ENCODE measurements at places on chromosomes 2 and 18.

DNA sequence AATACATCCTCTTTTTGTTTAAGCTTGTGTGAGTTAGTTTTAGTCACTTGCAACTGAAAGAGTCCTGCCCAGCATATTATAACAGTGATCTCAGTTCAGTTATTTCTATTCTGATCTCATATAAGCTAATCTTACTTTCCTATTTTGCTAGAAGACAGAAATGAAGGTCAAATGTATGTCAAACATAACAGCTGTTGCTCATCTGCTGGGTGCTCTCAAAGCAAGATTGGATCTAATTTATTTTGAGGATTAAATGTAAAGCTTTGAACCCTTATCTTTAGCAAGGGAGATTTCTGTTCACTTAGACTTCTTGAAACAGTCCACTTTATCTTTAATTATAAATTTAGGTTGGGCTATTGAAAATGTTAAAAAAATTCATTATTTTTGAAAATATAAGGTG lies 31.2 kb downstream of the CRYGD start:
- no peak for DNase-seq

DNA sequence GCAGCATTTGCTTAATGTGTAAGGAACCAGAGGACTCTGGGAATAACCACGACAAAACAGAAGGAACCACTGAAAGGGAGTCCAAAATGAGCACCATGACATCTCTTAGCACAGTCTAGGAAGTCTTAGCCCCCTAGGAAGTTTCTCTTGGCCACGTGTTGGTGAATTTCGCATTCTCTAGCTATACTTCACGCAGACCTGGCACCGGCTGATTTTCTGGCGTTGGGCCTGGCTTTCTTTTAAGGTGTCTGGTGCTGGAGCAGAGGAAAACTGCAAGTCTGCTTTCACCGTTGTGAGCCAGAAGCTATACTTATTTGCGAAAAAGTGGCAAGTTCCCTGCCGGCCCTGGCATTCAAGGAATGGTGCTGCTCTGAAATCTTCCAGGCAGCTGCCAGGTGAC lies 156.9 kb downstream of the COL4A4 start:
- DNase-seq = no peak

DNA sequence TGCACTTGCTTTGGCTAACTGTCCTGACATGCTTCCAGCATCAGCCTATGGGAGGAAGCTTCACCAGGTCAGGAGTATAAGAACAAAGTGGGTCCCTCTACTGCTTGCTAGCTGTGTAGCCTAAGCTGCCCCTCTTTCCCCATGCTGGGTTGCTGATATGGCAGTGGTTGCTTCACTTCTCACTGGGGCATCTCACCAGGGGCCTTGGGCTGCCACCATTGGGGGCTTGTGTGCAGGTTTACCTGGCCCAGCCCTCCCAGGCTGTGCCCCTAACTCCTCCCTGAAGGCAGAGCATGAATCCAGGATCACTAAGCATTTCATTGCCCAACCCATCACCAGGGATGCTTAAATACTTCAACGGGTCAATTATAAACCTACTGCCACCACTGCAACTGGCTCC lies 817.1 kb upstream of the TMEFF2 start:
- DNase-seq = no peak

DNA sequence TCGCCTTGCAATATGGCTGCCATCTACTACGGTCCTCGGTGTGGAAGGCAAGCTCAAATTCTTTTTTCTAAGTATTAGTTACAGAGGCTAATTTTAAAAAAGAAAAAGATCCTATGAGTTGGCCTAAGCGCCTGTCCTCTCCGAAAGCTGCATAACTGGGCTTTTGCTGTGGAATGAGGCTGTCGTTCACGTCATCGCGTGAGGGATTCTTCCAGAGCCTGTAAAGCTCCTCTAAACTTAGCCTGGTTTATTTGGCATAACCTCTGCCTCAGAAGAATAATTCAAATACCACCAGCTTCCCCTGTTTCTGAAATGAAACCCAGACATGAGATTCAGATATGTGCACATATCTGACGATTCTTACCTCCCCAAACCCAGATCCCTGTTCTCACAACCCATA lies 187.4 kb downstream of the DNER start:
- DNase-seq = no peak

GRCh38 chr2:189176516-189176915 lies 3.0 kb downstream of the COL5A2 start:
- no peak for DNase-seq

DNA sequence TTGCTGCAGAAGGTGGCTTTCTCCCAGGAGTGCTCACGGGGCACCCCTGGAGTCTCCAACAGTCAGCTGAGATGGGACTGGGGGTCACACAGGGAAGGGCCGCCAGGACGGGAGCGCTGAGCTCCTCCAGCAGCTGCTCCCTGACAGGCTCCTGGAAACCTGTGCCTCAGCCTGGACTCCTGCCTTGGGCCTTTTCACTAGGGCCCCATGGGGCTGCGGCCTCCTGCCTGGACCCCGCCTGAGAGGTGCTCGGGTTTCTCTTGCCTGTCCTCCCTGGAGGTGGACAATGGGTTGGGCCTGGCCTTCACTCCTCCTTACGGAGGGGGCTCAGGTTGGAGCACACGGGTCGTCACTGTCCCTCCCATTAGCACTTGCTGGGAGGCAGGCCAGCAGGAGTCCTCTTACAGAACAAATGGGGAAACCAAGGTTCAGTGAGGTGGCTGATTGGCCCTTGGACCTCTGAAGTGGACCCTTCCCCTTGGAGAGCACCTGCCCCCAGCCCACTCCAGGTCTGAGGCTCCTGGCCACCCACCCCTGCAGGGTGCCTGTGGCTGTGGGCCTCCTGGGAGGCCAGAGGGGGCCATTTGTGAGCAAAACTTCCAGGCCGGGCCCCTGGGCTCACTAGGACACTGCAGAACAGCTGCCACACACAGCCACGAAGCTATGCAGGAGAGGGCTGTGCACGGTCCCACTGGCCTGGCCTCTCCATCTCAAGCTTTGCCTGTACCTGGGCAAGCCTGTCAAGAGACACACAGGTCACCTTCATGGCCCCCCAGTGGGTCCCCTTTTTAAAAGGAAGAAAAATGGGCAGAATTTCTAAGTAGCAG lies 57.1 kb upstream of the ODC1 start:
- DNase-seq = no peak

DNA sequence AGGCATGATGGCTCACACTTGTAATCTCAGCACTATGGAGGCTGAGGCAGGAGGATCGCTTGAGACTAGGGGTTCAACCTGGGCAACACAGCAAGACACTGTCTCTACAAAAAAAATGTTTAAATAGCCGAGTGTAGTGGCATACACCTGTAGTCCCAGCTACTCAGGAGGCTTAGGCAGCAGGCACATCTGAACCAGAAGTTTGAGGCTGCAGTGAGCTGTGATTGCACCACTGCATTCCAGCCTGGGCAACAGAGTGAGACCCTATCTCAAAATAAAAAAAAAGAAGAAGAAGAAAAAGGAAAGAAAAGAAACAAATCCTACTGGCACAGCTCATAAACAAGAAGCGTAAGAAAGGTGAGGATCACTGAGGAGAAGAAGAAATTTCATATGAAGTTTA lies 19.9 kb downstream of the METTL4 start:
- DNase-seq = no peak

- DNase-seq = no peak
Measured at GRCh38 chr2:47249157-47249900, 94.2 kb upstream of the STPG4 start.

DNA sequence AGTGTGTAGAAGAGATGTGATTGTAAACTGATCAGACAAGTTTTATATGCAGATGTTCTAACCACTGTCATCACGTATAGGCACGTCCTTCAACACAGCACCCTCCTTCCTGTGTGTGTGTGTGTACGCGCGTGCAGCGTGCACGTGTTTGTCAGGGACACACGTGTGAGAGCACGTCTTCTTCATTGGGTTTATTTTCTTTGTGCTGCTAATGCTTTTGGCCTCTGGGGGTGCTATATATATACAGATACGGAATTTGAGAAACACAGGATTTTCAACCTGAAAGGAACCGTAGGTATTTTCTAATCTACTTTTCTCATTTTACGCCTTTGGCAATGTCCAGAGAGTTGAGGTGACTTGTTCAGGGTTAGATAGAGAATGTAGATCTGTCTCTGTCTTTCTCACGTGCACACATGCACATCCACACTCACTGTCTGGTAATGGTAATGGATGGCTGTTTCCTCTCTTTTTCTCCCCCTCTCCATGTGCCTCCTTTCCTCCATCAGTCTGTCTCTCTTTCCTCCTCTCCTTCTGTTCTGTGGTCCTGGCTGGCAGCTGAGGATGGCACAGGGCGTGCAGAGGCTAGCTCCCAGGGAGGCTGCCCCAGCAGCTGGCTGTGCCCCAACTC lies 13.4 kb upstream of the CELF4 start:
- DNase-seq = peak; percentile 46

DNA sequence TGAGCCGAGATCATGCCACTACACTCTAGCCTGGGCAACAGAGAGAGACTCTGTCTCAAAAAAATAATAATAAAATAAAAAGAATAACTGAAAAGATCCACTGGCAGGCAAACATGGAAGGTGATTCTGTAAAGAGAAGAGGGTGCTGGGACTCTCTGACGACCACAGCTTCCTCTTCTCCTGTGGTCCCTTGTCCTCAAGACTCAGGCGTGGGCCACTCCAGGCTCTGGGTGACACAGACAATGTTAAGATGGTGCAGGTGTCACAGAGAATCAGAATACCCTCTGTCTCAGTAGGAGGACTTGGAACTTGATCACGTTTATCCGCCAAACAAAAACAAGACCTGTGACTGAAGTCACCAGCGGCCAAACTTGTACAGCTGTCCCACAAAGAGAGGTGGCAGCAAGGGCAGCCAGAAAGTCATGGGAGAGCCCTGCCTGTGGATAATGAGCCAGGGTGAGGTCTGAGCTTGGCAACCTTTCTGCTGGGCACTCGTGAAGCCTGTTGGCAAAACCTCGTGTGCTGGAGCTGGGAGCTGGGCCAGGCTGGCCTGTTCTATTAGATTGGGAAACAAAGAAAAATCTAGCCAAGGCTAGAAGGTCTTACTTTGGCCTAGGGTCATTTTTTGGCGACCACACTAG lies 76.4 kb upstream of the ITGA6 start:
- DNase-seq = no peak

DNA sequence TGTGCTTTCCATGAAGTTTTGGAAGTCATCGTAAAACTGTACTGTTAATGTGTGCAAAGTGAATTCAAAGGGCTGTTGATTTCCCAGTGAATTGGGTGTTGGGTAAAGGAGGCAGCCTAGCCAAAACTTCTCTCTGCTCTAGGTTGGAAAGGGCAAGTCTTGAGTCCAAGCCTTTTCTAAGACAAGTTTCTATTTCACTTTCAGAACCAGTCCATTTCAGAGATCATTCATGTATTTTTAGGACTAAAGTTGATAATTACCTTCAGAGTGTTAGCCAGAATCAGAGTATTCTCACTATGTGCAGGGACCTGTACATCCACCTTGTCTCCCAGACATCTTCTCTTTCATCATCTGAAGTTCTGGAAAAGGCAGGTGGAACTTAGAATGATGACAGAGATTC lies 636.1 kb upstream of the KLHL29 start:
- no peak for DNase-seq

DNA sequence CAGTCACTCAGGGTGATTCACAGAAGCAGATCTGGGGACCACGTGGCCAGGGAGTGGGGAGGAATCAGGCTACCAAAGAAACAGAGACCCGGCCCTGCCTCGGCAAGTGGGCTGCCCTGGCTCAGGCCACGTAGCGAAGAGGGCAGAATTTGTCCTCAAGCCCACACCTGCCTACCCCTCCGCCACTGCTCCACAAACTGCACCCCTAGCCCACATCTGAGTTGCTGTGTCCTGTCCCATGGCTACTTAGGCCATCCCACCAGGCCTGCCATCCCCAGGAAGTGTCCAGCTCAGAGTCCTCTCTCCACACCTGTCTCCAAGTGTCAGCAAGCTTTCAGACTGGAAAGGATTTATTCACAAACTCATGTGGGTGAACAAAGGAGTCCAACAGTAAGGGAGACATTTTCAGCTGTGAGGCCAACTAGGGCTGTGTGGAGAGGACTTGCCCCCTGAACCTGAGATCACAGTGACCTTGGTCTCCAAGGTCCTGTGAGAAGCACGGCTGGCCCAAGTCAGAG lies 31.7 kb upstream of the ASPRV1 start:
- DNase-seq = no peak

DNA sequence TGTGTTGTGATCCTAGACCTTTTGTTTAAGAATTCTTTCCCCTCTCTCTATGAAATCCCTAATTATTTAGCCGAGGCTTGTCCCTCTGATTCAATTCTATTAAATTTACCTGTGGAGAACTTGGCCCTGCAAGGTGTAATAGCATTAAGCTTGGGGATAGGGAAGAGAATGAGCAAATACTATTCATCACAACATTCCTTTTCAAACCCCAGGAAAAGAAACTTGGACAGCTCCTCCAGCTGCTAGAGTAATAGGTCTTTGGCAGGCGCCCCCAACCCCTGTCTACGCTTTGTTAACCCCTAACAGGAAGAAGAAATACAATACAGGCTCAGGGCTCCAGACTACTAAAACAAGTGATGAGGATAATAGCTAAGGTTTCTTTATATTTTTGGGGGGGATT lies 957.0 kb downstream of the CPS1 start:
- no peak for DNase-seq
